ENCODE measurements at places on chromosomes 2 and 18.

DNA sequence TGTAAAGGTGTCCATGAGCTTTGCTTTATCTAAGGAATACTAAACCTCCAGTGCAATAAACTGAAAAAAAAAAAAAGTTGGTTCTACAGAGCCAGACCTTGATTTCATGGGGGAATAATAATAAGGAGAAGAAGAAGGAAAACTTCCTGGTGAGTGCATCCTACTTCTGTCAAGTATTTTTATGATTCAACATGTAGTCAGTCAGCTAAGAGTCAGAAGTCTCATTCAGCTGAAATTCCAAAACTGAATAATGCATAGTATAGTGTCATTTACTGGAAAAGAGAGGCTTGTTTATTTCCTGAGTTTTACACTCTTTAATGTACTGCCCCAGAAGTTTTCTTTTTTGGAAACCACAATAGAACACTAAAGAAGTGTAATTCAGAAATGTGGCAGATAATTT lies 77.8 kb upstream of the TACR1 start:
- DNase-seq = no peak

DNA sequence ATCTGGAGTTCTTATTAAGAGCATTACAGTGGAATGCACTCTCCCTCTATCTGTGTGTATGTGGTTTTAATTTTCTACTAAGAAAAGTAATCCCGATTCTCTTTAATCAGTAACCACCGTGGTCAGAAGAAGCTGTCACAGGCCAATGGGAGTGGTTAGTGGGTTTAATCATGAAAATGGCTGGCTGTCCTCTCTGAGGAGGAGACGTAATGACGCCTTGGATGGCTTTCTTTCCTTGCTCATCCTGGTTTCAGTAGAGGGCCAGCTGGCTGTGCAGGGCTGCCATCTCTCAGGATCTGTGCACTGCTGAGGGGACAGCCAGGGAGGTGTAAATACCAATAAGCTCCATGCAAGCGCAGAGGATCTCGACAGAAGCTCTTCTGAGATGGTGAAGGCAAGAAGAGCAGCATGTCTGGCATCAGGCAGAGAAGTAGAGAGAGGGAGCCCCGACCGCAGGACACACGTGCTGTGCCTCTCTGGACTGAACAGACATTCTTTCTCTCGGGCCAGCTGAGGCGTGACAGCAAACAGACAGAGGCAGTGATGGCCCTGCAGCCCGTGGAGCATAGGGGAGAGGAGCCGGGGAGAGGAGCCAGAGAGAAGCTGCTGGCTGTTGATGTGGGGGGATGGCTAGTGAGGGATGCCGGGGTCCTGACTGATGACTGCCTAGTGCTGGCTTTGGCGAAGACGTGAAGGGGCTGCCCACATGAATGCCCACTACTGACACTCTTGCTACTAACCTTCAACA lies 65.1 kb upstream of the DAPL1 start:
- DNase-seq = no peak

- DNase-seq = no peak
These were observed 16.8 kb upstream of the MAT2A start for GRCh38 chr2:85522090-85522647.

- no peak for DNase-seq
These were observed at the start of gene COLEC12 for GRCh38 chr18:500632-501405. TSS of gene COLEC12 (minus strand) at chr18:500701. CDS start at chr18:500514, 187 bp downstream.

- no peak for DNase-seq
These were observed 47.1 kb upstream of the CELF4 start for GRCh38 chr18:37612524-37613252.

DNA sequence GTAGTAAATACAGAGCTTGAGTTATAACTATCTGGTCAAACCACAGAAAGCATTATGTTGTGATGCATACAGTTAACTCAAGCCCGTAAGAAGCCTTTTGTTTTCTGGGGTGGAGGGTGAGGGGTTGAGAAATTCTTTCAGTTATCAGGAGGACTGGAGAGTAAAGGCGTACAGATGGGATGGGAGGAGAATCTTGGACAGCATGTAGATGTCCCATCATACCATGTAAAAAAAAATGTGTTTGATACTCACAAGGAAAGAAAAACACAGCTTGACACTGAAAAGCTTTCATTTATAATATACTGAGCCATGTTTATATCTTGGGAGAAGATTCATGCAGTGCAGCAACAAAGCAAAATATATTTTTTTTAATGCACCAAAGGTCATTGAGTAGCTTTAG lies 12.4 kb downstream of the CCBE1 start:
- no peak for DNase-seq

- DNase-seq = no peak
These were observed 8.5 kb upstream of the UNC80 start for GRCh38 chr2:209763106-209763505.

DNA sequence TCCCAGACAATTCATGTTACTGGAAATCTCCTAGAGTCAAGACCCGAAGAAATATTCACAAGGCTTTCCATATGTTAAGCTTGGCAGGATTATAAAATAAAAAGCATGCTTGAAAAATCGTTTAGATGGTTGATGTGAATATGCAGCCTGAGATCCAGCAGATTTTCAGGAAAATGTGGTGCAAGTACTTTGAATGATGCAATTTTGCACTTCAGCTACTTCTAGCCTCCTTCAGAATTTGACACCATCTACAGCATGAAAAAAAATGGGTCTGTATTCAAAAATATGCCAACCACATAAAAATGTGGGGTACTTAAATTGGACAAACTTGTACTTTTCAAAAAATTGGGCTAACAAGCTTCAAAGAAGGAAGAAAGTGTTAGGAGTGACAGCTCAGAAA lies 340.6 kb upstream of the DCC start:
- DNase-seq = no peak

GRCh38 chr2:239557516-239557915 lies 156.7 kb upstream of the HDAC4 start:
- no peak for DNase-seq

GRCh38 chr2:136019306-136019705 lies 33.9 kb upstream of the DARS1 start:
- DNase-seq = no peak

DNA sequence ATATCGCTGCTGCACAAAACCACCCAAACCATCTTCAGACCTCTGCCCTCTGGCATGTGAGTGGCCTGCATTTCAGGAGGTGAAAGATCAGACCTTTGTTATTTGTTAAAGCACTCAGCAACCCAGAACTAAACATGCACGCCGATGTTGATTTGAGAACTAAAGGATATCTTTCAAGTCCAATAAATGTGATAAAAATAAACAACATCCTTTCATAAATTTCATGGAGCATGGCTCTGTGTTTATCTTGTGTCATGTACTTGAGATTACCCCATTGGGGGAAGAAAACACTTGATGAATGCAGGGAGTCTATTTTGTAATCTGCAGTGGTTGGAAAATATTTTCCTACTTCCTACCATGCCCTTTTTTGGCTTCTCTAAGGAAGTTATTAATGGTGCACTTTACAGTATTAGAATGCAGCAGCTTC lies 70.8 kb upstream of the GATA6 start:
- no peak for DNase-seq

DNA sequence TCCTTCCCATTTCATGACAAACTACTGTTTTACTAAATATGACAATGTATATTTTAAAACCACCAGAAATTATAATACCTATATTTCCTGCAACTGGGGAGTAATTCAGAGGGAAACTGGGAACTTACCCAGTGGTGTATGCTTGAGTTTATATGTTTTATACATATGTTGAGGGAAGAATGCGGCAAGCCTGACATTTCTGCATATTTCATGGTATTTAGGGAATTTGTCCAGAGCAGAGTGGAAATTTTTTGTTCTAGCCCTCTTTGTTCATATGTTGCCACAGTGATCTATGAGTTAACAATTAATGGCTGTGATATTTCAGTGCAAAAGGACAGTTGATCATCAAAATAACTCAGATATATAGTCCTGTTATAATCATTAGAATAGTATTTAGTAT lies 230.8 kb upstream of the VWC2L start:
- no peak for DNase-seq

GRCh38 chr2:121665504-121665903 lies 16.2 kb upstream of the CLASP1 start:
- DNase-seq = no peak

DNA sequence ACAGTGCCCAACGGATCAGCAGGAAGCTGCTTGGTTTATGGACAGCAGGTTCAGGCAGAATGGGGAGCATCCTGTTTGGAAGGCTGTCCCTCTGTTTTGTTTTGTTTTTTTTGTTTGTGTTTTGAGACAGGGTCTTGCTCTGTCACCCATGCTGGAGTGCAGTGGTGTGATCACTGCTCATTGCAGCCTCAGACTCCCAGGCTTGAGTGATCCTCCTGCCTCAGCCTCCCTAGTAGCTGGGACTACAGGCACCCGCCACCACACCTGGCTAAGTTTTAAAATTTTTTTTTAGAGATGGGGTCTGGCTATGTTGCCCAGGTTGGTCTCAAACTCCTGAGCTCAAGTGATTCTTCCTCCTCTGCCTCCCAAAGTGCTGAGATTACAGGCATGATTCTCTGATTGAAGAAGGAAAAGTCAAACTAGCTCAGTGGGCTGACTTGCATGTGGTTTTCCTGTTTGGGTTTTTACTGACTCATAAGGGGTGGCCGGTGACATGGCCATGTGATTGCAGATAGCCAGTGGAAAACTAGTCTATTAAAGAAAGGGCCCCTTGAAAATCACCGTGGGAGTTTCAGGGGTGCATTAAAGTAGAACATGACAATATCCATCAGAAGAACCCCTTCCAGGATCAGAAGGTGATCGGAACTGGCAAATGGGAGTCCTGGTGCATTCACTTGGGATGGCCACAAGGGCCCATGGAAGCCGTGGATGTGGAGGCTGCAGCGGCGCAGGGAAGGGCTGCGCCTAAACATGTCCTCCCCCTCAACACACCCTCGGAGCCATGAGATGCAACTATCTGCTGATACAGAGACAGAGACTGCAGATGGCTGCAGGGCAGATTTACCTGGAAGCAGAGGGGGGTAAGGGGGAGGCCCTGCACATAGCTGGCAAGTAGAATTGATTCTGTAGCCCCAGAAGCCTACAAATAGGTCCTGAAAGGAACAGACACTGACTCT lies 26.5 kb downstream of the AQP12B start:
- DNase-seq = no peak

DNA sequence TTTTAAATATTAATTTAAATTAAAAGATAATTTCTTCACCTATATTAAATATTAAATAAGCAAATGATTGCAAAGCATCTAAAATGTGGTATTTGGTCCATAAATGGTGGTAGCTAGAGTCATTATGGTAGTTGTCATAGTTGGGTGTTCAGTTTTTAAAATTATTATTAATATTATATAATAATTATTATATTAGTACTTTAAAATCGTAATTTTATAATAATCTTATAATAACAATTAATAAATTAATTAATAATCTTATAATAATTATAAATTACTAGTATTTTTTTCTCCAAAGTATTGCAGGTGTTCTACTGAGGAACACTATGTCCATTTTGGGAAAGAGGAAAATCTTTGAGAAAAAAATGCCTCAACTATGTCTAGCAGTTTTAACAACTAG lies 835.5 kb upstream of the GCFC2 start:
- no peak for DNase-seq

DNA sequence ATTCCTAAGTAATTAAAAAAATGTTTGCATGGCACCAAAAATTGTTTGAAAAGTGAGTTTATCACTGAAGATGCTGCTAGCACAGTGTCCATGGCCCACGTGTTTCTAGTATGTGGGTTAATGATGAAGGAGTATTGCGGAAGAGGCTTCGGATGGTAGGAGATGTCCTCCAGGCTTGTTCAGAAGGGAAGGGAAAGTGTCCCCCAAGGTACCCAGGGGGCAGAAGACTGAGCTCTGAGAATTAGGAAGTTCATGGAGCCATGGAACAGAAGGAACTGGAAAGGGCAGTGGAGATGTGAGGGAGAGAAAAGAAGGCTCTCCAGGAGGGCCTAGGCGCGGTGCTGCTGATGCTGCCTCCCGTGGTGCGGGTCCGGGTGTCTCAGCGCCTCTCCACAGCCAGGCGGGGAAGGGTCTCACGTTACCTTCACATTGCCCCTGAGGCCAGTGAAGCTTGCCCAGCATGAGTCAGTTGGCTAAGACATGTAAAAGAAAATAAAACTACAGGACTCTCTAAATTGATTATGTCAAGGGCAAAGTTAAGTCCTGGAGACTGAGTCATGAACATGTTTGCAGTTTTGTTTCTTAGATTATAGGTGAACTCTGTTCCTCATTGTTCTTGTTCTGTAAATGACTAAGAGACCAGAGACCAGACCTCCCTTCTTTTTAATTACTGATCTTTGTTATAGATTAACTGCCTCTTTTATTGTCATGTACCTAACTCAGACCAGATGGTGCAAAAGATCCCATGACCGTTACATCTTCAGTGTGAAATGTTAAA lies 89.0 kb downstream of the MTCL1 start:
- DNase-seq = no peak

GRCh38 chr2:175282300-175282699 lies 100.8 kb upstream of the ATP5MC3 start:
- DNase-seq = no peak

DNA sequence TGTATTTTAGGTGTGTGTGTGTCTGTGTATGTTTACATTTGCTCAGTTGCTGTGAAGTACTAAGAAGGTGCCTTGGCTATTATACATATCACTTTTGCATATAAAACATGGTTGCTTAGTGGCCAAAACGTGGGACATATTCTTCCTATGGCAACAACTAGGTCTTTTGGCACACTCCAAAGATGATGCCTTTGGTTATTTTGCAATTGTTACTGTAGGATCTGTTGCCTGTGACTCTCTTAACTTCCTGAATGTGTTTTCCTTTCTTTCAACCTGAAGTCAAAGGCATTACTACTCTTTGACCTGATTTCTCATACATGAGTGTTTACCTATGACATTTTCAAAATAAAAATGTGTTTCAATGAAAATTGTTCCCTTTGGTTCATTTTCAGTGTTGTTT lies 160.5 kb downstream of the UBE2E3 start:
- DNase-seq = no peak

- no peak for DNase-seq
These were observed 3.1 kb upstream of the MSGN1 start for GRCh38 chr2:17813010-17813741.

- DNase-seq = no peak
These were observed 576 bp downstream of the NYAP2 start for GRCh38 chr2:225400060-225400511.

DNA sequence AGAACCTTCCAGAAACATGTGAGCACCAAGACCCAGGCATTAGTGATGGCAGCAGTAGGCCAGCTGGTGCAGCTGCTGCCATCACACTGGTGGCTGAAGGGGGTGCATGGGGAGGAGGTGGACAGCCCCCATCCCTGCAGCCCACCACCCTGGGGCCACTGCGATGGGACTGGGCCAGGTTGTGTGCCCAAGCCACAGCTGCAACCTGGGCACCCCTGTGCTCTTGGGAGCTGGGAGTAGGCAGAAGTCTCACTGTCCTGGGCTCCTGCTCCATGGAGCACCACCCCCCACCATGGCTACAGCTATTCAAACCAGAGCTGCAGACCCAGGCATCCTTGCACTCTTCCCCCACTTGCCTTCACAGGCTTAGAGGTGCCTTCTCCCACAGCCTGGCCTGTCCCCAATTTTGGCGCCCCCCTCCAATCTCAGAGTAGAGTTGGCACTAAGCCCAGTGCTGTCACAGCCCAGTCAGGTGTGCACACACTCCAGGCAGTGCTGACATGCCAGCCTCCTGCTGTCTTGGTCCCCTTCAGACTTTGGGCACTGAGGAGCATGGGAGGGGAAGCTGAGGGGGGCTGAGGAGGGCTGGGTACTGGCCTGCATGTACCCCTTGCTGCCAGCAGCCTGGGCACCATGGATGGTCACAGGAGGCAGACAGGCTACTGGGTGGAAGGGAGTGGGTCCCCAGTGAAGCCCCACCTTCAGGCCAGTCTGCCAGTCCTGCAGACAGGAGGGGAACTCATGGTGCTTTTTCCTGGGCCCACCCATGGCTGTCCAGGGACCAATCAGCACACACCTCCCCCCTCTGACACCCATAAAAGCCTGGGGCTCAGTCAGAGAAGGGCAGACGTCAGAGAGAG lies 67.1 kb downstream of the CYP26B1 start:
- DNase-seq = no peak

Measured in stimulated activated CD4-positive, alpha-beta T cell treated with anti-CD3 and anti-CD28 coated beads, Interleukin-15, amount 100 ng/mL, for 1 hour (primary cell).